ENCODE measurements at places on chromosomes 13 and 19.

- DNase-seq = no peak
Measured at GRCh38 chr13:112968380-112968909, 569 bp upstream of the MCF2L start.

DNA sequence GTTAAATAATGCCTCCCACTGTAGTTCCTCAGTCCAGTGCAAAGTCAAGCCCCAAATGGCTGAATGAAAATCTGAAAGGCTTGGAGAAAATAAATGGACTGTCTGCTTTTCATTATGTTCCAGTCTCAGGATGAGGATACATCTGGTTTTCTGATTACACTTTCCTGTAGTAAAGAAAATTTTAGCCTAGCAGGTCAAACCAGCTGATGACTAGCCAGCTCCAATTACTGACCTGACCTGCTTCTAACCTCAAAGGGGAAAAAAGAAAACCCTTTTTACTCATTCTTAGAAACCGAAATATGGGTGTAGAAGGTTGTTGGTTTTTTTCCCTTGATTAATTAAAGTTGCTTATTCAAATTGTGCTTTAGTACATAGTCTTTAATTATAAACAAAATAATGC, 418.4 kb downstream of the EFNB2 start:
- DNase-seq = no peak

- DNase-seq = no peak
Measured at GRCh38 chr19:55091955-55092354, 16.3 kb downstream of the EPS8L1 start.

DNA sequence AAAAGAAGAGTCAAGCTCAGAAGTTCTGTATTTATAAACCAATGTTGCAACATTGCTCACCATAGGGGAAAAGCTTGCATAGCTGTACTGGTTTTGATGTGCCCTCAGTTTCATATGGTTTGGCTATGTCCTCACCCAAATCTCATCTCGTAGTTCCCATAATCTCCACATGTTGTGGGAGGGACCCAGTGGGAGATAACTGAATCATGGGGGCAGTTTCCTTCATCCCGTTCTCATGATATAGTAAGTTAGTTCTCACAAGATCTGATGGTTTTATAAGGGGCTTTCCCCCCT, 73.9 kb downstream of the TNFRSF19 start:
- no peak for DNase-seq
